ENCODE measurements at places on chromosomes 2 and 18.

DNA sequence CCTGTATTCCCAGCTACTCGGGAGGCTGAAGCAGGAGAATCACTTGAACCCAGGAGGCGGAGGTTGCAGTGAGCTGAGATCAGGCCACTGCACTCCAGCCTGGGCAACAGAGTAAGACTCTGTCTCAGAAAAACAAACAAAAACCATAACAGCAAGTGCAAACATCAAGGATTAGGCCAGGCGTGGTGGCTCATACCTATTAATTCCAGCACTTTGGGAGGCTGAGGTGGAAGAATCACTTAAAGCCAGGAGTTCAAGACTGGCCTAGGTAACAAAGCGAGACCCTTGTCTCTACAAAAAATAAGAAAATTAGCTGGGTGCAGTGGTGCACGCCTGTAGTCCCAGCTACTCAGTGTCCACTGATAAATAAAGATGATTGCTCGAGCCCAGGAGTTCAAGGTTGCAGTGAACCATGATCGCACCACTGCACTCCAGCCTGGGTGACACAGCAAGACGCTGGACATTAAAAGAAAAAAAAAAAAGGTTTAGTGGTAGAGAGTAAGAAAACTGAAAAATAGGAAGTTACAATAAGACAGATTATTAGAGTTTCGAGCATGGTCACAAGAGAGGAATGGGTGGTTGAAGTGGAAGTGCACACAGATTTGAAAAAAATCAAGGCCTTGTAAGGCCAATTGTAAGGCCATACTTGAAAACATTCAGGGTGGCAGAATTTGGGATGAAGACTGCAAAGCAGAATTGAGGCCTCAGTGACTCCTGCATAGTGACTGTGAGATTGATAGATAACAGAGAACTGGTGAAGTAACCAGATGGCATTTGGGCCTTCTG is 6.4 kb upstream of the KCMF1 start:
- DNase-seq: no peak

DNA sequence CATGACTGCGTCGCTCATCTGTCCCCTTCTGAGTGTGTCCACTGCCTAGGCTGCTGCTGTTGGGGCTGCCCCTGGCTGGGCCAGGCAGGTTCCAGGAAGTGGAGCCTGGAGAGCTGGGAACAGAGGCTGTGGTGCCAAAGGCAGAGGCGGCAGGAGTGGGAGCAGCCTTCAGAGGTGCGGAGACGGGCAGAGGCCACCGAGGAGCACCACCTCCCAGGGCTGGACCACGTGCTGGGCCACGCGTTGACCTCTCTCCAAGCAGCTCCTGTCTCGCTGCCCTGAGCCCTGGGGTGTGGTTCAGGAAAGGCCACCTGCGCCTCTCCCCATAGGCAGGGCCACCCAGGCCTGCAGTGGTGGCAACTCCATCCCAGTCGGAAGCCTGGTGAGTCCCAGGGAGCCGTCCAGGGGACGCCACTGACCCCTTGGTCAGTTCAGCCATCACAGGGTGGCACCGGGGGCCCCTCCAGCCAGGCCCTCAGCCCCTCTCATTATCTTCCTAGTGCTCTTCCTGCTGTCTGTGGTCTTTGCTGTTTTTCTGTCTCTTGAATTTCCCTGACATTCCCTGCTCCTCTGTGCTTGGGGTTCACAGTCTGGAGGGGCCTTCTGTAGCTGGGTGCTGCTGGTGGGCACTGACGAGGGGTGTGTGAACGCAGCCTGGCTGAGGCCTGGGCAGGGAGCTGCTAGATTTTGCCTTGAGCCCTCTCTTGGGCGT is 122.8 kb upstream of the HS6ST1 start:
- no peak for DNase-seq

DNA sequence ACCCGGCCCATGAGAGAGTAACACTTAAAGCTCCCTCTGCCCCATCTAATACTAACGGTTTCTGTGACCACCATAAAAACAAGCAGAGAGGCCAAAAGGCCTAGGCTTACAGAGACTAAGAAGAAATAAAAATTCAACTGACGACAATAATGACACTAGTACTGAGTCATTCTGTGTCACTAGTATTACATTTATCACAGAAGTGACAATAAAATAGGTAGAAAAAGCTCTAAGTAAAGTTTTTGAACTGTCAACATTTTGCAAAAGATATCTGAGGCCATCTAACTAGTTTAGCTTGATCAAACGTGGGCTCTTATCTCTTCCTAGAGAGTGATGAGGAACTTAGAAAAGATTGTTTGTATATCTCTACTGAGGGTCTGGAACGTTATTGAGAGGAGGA is 35.6 kb downstream of the AP1S3 start:
- DNase-seq: no peak

GRCh38 chr2:39640107-39640506 is 25.6 kb upstream of the TMEM178A start:
- DNase-seq: no peak

DNA sequence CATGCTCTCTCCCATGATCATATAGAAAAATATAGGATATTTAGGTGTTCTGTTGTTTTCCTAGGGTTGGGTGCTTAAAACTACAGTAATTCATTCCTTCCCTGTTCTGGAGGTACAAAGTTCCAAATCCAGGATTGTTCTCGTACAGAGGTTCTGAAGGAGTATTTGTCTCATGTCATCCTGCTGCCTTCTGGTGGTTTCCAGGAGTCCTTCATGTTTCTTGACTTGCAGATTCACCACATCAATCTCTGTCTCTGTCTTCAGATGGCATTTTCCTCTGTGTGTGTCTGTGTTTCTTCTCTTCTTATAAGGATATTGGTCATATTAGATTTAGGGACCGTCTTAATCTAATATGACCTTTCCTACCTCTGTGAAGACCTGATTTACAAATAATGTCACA is 397.9 kb downstream of the NYAP2 start:
- DNase-seq: no peak

GRCh38 chr2:28621172-28622100 is 125.6 kb downstream of the PLB1 start:
- DNase-seq: peak; percentile 56

DNA sequence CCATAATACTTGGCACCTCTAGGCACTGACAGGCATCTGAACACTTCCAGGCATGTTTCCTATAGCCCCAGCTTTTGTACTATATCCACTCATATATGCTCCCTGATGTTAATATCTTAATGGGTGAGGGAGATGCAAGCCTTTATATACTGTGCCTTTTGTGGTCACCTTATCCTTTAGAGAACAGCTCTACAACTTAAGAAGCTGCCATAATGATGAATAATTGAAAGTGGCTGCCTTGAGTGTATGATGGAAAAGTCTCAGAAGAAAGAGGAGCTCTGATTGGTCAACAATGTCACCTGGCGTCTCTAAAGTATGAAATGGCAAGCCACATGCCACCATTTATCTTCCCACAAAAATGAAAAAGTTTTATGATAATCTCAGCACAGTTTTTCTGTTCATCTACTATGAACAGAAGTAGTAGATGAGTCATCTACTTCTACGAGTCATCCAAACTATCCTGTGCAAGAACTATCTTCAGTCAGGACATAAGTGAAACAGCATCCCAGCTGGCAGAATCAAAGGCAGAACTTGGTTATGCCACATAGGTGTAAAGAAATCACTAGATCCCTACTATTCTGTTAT is 997.9 kb upstream of the CELF4 start:
- DNase-seq: no peak

GRCh38 chr2:81263989-81264388 is 959.4 kb upstream of the LRRTM1 start:
- no peak for DNase-seq

- DNase-seq: no peak
Measured at GRCh38 chr18:70029163-70029562, 81.5 kb upstream of the CD226 start.

DNA sequence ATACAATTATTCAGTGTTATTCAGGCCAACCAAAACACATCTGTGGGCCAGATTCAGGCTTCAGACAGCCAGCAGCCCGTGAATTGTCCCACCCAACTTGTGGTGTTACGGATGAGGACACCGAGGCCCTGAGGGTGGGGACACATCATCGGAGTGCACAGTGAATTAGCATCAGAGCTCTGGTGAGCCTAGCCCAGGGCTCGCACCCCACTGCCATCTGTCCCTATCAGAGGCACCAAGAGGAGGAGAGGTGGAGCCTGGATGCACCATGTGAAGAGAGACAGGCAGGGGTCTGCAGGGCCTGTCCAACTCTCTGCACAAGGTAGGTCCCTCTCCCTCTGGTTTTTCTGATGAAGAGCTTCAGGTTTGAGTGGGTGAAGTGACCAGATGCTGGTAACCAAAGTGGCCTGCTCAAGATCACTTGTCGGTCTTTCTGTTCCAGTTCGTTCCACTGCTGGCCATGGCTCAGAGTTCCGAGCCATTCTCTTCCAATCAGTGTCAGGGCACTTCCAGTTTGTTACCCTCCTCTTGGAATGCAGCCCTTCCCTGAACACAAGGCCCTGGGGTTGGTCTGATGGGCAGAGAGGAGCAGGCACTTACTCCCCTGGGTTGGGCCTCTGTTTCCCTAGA is 14.8 kb upstream of the GLI2 start:
- DNase-seq: no peak

- DNase-seq: peak; percentile 15
Measured at GRCh38 chr2:157413326-157414035, 30.4 kb downstream of the CYTIP start.

DNA sequence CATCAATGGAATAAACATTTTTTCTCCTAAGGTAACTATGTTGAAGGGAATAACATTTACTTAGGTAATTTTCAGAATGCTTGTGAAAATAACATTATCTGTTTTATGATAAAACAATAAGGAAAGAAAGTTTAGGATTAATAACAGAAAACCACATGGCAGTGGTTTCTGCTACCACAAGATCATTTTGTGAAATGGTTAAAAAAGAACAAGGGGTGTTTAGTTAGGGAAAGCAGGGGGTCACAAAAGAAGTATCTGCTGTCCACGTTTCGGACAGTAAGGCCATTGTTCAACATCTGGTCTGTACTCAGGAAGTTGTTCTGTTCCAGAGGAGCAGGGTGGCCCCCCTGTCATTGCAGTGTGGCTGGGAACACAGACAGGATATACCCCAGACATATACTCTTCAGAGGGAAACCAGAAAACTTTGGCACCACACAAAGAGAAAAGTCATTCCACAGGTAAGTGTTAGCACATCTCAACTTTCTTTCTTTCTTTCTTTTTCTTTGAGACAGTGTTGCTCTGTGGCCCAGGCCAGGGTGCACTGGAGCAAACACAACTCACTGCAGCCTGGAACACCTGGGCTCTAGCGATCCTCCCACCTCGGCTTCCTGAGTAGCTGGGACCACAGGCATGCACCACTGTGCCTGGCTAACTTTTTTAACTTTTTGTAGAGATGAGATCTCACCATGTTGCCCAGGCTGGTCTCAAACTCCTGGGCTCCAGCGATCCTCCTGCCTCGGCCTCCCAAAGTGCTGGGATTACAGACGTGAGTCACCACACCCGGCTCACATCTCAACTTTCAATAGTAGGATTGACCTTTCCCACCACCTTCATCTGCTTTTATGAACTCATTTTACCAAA is 14.8 kb upstream of the ARL5A start:
- DNase-seq: no peak

GRCh38 chr2:212194396-212194795 is 344.2 kb downstream of the ERBB4 start:
- DNase-seq: no peak

- no peak for DNase-seq
Measured at GRCh38 chr18:9156604-9157249, 20.1 kb downstream of the ANKRD12 start.

DNA sequence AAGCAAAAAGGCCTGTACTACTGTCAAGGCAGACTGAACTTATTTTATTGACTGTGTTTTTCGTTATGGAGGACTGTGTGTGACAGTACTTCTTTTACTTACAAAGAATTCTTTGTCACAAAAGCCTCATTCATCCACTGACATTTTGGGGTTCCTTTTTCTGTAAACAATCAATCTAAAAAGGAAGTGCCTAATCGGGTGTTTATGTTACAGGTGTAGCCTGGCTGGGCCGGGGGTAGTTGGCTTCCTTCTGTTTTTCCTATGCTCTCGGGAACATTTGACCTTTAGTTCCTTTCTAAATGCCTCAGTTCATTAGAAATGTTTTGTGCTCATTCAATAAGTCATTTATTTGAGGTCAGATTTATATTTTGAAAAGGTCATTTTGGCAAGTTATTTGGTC is 8.3 kb downstream of the ZCCHC2 start:
- DNase-seq: no peak

DNA sequence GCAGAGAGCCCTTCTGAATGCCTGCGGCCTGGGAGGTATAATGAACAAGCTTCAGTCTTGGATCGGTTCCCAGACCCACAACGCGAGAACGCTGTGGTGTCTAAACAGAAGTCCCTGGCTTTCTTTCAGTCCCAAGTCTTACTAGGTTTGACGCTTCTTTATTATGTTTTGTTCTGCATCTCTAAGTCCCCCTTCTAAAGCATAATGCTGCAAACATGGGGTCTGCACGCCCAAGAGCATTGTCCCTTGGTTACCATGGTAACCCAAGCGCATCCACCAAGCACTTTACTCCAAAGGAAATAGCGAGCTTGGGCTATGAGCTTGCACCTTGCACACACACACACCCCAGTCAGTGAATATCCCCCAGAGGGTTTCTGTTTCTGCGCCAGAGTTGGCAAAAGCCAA is 193.7 kb downstream of the INO80D start:
- no peak for DNase-seq

DNA sequence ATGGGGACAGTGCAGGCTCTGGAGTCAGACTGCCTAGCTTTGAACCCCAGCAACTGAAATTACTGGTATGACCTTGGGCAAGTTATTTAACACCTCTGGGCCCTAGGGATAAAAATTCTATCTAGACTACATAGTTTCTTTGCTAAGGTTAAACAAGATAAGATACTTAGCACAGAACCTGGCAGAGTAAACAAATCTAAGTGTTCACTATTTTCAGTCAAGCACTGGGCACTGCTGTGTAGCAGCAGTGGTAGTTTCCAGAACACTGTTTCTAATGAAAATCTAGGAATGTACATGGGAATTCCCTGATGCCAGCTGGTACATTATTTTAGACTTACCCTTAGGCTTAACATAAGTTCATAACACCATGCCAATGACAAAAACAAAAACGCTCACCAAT is 17.2 kb downstream of the CERKL start:
- DNase-seq: no peak

DNA sequence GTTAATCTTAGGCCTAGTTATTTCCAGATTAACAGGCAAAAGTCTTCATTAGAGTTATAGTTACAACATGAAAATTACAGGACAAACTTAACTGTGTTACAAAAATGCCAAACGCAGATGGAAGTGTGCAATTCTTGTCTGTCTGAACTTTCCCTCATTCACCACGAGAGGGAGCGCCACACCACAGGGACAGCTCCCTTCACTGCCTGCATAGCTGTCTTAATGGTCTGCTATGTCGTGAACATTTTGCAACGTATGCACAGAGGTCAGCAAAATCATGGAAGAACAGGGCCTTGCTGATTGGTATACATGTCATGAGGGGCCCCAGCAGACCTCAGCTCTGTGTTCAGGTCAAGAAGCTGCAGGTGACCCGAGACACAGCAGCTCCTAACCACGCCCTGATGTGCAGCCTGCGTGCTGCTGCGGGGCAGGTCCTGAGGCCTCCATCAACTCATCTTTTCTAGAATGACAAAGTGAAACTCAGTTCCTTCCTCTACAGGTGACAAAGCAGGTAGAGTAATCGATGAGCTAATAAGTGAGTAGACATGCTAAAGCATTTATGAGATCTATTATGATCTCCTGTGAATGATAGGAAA is 78.8 kb upstream of the ATP8B1 start:
- peak; percentile 2 for DNase-seq

Data from stimulated activated CD4-positive, alpha-beta T cell treated with anti-CD3 and anti-CD28 coated beads, TNF-alpha, amount 100 ng/mL, for 1 hour (primary cell).